Stimulated activated CD4-positive, alpha-beta T cell treated with anti-CD3 and anti-CD28 coated beads, Interleukin-15, amount 100 ng/mL, for 24 hours (primary cell): ENCODE measurements at places on chromosomes 7 and 10.

- DNase-seq, result no peak
Measured at GRCh38 chr7:42642699-42643098, 269.2 kb downstream of the C7orf25 start.

GRCh38 chr10:128863823-128864405 lies 603.1 kb upstream of the MGMT start:
- no peak for DNase-seq

DNA sequence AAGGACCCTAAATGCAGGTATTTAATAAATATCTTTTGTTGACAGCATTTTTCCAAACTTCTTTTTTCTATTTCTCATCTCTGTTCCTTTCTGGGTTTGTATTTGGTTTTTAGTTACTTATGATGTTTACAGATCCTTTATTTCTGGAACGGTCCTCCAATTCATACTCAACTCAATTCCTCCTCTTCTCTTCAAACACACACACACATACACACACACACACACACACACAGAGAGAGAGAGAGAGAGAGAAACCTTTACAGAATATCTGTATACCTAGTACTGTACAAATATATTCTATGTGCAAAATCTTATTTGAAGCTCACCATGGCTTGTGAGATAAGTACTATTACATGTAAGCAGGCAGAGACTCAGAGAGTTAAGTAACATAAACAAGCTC lies 21.6 kb upstream of the GOT1 start:
- DNase-seq, result no peak

GRCh38 chr7:94049615-94050014 lies 45.5 kb upstream of the BET1 start:
- DNase-seq, result no peak

DNA sequence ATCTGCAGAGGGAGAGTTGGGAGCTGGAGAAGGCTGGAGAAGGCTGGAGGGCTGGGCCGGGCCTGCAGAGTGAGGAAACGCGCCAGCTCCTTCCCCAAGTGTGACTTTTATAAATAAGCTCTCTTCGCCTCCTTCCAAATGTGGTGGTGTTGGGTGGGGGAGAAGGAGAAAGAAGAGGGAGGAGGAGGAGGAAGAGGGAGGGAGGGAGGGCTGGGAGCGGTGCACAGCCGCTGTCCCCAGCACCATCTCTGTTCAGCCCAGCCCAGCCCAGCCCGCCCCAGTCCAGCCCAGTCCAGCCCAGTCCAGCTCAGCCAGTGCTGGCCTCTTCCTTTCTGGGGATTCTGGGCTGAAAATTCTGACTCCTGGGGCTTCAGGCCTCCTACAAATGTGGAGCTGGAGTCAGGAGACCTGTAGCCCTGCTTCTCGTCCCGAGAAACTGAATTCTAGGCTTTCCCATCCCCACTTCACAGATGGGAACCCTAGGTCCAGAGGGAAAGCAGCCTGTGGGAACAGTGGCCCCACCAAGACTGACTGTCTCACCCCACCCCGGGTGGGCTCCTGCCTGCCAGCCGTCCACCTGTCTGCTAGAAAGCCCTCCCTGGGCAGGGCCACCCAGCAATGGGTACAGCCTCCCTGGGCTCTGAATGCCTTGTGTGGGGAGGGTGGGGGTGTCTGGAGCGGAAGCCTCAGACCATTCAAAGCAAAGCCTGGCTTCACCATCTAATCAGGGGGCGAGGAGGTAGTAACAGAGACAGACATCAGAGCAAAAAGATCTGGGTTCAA lies 2.3 kb downstream of the STX1A start:
- no peak for DNase-seq

GRCh38 chr10:103175580-103176285 lies 17.3 kb downstream of the NT5C2 start:
- DNase-seq, result no peak

DNA sequence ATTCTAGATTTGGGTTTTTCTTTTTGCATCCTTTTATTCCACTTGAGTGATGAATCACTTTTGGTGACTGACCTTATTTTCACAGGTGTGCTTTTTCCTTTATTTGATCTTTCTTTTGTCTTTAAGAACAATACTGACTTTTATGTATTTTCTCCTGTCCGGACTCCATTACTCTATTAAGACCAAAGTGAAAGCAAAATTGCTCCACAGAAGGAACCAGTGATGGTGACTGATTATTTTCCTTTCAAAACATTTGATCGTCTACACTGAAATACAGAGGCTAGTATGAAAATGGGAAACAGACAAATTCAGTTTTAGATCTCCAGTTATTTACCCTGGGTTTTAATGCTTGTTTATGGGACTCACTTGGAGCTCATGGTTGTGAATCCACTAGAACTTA lies 15.5 kb downstream of the EXOC4 start:
- DNase-seq, result no peak

GRCh38 chr7:50306494-50307367 lies 2.2 kb downstream of the IKZF1 start:
- no peak for DNase-seq
